ENCODE measurements at places on chromosomes 5 and 9. TPM values are rescaled to one million over a fixed set of nuclear protein-coding genes. Genes with fewer than 3 reads are reported as not detected.

Gene SPZ1
- total RNA-seq: not detected

Gene SKIC3
- total RNA-seq: 199 TPM

Gene RNF14
- 69.4 TPM for total RNA-seq

Gene ACTBL2
- total RNA-seq: not detected

Gene RABGAP1
- total RNA-seq: 106 TPM

Gene MYOT
- 15.9 TPM for total RNA-seq
